ENCODE measurements at places on chromosomes 1 and 21.

- DNase-seq = no peak
These were observed 257.2 kb downstream of the MRPL39 start for GRCh38 chr21:25350056-25350455.

DNA sequence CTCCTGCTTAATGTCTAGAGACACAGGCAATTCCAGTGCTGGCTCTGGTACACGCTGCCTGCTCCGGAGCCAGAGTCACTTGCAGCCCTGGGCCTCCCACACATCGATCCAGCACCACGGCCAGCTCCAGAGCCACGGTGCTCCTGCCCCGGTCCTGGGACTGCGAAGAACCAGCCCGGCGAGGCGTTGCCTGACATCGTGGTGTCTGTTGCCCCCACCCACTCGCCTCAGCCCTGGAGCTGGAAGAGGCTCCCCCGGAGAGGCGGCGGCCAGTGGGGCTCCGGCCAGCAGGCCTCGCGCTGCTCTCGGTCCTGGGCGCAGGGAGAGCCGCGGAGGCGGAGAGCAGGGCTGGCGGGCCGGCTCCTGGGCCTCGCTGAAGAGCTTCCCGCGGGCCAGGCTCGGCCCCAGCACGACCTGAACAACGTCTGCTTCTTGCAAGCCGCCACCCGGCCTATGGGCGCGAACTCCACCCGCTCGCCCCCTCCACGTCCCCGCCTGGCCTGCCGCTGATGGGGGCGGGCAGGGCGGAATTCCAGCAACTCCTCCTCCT, 364.8 kb downstream of the CEP170 start:
- no peak for DNase-seq

- DNase-seq = no peak
These were observed 88.9 kb upstream of the WLS start for GRCh38 chr1:68321084-68321685.

DNA sequence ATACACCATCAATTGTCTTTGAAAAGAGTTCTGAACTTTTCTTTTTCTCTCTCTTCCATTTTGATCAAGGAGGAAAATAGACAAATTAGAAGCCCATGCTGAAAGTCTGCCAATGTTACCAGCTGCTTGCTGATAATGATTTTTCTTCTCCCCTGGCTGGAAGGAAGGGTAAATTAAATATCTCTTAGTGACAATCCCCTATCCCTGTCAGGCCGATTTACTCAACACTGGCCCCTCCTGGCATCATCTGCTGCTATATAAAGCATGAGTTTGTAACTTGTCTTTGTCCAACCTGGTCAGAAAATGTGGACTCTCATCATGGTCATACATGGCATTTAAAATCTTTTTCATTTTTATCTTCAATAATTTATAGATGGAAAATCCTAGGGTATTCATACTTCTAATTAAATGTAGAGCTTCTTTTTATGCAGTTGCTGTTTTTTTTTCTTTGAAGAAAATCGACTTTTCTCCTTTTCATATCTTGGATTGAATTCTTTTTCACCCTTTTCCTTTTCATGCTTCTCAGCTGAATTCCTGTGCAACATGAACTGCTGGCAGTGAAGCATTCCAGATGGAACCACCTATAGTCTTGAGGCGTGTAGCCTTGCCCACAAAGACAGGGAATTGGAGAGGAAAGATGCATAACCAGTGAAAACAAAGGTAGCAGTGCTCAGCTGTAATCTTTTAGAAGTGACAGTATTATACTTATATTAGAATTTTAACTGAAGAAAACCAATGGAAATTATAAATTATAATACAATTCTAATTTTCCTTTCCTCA, 214.7 kb upstream of the PTGFR start:
- DNase-seq = no peak

DNA sequence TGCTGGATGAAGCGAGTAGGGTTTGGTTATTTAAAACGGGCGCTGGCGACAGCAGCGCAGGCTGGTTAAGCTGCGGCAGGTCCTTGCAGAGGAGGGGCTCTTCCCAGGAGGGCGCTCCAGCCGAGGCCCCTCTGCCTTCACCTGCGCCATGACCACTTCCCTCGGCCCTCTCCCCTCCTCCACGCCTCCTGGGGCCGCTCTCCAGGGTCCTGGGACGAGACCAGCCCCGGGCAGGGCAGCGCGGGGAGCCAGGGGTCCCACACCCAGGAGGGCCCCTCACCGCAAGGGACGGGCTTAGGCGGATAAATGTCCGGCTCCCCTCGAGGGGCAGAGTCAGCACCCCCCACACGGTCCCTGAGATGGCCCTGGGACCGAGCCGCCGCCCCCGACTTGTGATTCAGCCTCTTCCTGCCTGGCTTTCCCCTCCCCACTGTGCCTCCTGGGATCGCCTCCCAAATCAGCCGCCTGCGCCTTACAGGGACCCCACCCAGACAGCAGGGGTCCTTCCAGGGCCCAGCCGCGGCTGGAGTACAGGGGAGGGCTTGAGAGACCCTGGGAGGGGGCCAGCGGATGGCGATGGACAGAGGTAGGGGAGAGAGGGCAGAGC, 380.7 kb downstream of the MATN1 start:
- no peak for DNase-seq
